Activated T-cell treated with anti-CD3 and anti-CD28 coated beads for 48 hours (primary cell): ENCODE measurements at places on chromosomes 6 and 20.
A peak's percentile ranks its signal among the peaks of the same experiment; 100 is the strongest.

DNA sequence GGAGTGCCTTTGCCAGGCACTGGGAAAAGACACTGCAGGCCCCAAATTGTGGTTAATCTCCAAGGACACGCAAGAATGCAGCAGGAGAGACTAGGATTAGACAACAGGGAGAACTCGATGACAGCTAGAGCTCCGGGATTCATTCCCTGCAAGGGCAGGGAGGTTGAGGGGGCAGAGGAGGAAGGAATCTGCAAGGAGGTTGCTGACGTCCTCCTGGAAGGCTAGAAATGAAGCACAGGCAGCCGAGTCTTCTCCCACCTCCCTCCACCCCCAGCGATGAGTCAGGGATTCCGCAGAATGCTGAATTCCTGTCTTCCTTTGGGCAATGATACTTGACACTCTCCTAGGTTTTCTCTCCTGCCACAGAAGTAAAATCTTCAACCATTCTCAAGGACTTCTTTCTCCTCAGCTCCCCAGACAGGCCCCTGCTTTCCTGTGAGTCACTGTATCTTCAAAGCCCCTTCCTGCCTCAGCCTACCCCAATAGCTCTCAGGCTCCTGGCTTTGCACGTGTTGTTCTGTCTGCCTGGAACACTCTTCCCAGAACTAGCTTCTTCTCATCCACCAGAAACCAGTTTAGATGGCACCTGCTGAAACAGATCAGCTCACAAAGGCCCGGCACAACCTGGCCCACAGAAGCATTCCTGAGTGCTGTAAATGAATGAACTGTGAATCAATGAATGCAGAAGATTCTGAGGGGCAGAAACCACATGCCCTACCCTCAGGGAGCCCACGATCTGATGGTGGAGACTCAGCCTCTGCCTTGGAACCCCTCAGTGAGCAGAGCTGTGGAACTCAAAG, 85.6 kb downstream of the MRPL14 start:
- DNase-seq, result no peak

- DNase-seq, result no peak
Observed at GRCh38 chr6:24949020-24949569, 13.3 kb upstream of the RIPOR2 start.

DNA sequence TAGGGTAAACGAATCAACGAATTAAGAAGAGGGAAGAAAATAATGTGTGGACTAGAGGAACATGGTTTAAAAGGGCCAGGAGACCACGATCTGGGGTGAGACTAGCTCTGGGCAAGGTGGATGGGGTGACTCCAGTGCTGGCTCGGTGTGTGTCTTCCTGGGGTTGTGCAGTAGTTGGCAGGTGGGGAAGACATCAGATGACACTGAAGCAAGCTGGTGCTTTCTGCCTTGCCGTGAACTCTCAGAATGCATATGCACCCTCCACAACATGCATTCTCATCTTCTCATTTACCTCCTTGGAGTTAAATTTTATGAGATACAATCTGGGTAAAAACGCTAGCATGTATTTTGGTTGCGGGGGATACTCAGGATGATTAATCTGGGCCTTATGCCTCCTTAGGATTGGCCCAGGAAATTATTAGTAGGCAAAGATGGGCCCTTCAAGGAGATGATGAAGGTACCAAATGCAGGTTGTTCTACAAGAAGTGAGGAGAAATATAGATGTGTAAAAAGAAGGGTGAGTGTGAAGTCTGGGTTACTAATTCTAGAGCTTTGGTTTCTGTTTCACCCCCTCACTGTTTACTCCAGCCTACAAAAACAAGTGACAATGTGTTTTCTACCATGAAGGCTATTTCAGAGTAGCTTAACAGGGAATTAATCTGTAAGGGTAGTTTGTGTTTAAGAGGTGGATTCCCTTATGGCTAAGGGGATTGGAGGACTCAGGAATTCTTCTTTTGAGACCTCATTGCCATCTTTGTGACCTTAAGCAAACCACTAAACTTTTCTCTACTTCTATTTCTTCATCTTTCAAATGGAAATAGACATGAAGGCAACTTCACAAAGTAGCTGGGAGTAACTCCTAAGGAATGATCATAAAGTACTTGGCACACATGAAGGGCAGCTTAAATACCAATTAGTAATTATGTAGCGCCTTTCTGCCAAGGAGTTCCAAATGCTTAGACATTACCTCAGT, 71.0 kb upstream of the SUPT3H start:
- no peak for DNase-seq

DNA sequence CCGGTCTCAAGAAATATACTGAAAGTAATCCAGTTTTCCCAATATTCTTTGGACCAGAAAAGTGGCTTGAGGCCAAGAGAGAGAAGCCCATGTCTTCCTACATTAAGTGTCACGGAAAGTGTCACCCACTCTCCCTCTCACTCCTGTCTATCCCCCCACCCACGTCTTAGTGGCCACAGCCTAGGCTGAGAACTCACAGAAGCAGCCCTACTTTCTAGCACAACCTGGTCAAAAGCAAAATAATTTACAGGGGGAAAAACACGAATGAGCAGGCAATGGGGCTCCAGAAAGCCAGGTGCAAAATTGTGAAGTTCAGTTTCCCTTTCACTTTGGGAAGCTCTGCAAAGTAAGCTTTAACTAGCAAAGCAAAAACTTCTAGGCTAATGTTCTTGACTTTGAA, 118.0 kb downstream of the OPRM1 start:
- DNase-seq, result no peak

DNA sequence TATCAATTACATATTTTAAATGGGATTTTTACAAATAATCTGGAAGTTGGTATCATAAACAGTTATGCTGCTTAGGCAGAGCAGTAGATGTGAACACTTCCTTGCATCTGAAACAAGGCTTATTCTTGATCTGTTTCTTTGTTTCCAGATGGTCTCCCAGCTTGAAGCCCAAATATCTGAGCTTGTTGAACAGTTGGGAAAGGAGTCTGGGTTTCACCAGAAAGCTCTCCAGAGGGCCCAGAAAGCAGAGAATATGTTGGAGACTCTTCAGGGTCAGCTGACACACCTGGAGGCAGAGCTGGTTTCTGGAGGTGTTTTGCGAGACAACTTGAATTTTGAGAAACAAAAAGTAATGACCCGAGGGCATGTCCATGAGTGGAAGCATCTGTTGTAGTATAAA, 91.9 kb downstream of the CCDC170 start:
- DNase-seq, result no peak

DNA sequence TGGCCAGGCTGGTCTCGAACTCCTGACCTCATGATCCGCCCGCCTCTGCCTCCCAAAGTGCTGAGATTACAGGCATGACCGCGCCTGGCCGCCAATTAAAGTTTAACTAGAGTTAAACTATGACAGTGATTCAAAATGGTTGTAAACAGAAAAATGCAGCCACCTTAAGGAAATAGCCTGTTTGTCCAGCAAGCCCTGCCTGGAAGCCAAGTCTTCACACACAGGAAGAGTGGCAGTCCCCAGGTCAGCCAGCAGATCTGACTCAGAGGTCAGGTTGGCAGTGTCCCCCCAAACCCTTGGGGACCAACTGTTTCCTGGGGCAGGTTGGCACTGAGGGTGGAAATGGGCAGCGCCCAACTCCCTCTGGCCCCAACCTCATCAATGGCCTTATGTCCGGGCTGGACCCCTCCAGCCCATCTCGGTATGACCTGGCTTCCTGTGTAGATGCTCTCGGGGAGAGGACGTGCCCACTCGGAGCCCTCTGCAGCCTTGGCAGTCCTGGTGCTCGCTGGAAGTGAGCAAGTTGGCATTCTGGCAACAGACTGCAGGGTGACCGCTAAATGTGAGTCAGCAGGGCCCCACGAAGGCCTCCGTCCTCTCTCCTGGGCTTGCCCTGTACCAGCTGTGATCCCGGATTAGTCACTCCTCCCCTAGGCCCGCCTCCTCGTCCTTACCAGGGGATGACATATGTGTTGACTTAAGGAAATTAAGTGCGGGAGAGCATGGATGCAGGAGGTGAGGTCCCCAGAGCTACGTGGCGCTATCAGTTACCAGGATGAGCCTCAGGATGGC, 9.7 kb upstream of the HSP90AB1 start:
- peak; percentile 69 for DNase-seq

- DNase-seq, result no peak
Observed at GRCh38 chr6:129776542-129777330, 66.8 kb upstream of the ARHGAP18 start.

GRCh38 chr6:145632971-145633370, 102.3 kb downstream of the EPM2A start:
- no peak for DNase-seq

DNA sequence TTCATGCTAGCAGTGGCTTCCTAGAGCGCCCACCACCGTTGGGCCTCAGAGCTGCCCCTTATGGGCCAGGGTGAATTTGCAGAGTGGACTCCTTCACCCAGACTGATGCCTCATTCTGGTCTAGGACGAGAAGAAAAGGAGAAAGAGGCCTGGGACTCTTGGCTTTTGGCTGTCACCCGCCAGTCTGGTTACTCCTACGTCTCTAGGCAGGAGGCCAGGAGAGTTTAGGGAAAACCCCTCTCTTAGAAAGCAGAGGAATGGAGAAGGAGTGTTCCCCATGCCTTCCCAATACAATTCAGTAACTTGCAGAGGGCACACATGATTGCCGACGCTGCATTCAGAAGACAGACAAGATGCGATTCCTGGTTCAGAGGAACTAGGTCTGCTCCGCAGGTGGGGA, 70.1 kb downstream of the CDC5L start:
- no peak for DNase-seq

- DNase-seq, result no peak
Observed at GRCh38 chr6:6614096-6614982, 25.8 kb downstream of the LY86 start.
